ENCODE measurements at places on chromosomes 1 and 21.

GRCh38 chr1:19412654-19413053, 72.7 kb downstream of the CAPZB start:
- DNase-seq = no peak

DNA sequence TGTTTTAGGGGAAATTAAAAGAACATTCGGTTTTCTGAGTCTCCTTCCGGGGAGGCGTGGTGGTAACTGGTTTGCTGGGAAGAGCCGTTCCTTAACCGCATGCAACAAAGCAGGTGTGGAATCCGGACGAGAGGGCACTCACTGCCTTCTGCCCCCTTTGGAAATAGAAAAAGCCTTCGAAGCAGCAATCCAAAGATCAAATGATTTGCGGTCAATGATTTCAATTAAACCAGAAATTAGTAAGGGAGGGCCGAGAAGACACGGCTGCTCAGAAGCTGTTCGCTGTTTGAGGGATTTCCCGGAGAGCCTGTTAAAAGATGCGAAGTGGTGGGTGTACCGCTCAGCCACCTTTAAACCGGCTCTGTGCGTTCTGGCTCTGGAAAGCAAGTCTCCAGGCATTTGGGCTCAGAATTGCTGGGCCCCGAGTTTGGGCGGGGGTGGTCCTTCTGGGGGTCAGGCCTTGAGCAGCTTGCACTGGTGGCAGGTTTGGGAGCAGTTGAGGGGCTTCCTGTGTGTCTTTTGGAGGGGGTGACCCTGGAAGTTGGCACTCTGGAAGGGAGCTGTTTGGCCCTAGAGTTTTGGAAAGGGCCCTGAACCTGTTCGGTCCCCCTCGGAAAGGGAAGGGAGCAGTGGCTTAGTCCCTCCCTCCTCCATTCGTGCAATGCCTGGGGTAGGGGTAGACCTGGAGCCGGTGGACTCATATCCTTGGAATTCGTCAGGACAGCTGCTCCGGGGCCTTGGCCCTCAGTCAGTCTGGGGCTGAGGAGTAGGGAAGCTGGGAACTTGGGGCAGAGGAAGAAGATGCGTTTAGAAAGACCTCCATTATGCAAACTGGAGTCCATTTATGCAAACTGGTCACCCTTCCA, 3.1 kb downstream of the SIM2 start:
- no peak for DNase-seq

DNA sequence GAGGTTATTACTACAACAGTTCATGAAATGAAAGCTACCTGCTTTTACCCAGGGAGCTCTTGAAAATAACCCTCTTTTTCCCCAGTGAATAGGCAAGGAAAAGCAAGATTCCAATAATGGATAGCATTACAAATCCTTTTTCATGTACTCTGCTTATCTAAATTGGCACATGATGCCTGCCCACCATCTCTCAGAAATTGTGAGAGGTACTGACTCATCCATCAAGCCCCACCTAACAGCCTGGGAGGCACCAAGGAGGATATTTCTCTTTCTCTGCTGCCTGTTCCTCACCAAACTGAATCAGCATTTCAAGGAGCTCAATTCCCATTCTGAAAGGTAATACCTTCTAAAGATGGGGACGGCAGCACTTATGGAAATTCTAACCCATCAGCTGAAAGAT, 34.4 kb downstream of the PALMD start:
- no peak for DNase-seq

- DNase-seq = no peak
Measured at GRCh38 chr1:36458910-36459309, 5.3 kb downstream of the MRPS15 start.

DNA sequence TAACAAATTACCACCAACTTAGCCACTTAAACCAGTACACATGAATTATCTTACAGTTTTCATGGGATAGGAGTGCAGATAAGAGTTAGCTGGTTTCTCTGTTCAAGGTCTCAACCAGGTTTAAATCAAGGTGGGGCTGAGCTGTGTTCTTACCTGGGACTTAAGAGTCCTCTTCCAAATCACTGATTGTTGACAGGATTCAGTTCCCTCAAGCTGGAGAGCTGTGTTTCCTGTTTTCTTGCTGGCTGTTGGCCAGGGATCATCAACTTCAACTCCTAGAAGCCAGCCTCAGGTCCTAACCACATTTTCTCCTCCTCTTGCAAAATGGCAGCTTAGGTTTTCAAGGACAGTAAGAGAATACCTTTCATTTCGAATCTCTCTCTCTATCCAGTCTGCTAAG, 123.8 kb upstream of the CHRM3 start:
- no peak for DNase-seq

- DNase-seq = no peak
Measured at GRCh38 chr21:46118316-46119143, 20.6 kb downstream of the COL6A2 start.

Measured in umbilical cord (tissue), 2 donors.